Dermis microvascular lymphatic vessel endothelial cell (primary cell): ENCODE measurements at places on chromosomes 12 and 14. TPM values are rescaled to one million over a fixed set of nuclear protein-coding genes. Genes with fewer than 3 reads are reported as not detected.

DNA sequence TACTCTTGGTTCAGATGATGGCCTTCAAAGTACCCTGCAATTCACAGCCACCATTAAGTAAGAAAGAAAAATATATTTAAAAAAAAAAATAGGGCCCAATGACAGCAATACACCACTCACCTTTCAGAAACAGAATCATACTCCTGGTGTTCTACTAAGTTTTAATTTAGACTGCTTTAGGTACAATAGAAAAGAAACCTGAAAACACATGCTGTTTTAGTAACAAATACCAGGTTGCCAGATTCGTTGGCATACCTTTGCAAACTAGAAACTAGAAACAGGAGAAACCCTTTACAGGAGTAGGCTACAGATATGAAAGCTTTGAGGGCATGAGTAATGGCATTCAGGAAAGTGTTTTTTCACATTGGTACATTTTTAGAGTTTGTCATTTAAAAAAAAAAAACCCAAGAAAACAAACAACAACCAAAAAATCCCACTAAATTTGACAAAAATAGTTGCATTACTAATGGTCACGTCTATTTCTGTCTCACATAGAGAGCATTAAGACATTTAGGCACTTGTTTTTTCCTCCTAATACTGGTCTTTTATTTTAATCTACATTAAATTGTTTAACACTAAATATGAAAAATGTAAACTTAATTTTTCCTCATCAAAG lies 4.0 kb downstream of the SIX1 start:
- DNase-seq = no peak

KRT3 gene
- total RNA-seq = not detected in 2 replicates

- DNase-seq = peak; percentile 41
Measured at GRCh38 chr12:56206452-56207166, 15.1 kb downstream of the RNF41 start.

DNA sequence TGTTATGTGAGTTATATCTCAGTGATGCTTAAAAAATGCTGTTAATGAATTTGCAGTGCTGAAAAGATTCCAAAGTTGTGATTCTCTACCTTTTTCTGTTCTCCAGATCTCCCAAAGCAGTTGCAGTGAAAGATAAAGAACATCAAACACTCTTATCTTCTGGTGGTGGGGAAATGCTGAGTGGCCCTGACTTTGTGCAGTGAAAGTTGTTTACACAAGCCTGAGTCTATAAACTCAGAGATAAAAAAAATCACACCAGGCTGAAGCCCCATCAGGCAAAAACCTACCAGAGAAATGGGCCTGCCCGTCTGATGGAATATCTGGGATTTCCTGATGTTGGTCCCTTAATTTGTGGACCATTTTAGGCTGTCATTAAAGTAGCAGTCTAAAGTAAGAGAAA lies 46.1 kb downstream of the RASSF3 start:
- no peak for DNase-seq

- no peak for DNase-seq
Measured at GRCh38 chr14:63193236-63193635, 11.0 kb upstream of the RHOJ start.

DNA sequence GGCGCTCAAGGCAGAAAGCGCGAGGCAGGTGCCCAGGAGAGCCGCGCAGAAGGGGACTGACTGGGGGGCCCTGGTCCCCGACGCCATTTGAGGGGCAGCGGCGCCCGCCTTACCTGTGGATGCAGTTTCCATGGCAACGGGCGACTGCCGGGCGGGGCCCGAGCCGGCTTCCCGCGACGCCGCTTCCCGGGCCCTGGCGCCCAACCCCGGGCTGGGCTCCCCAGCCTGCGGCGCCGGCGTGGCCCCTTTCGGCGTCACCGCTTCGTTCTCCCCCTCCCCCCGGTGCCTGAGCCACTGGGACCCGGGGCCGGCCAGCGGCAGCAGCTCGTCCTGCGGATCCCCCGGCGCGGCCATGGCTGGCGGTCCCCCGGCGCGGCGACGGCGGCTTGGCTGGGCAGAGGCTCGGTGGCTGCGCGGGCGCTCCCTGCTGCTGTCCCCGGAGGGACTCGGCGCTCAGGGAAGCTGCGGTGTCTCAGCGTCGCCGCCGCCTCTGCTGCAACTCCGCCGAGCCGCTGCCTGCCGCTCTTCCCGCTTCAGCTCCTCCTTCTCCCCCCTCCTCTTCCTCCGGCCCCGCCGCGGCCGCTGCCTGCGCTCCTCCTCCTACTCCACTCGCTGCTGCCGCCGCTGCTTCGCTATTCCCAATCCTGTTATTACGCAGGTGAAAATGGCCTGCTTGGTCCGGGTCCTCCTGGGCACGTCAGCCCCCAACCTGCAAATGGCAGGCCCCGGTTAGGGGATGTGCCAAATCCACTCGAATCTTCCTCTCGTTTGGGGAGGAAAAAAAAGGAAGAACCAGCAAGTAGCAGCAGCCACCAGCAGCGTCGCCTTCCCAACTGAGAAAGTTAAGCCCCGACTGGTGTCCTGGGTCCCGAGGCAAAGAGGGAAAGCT lies at the start of gene RTN1:
Gene RTN1, minus strand, starts transcription at position 500 of the 889 bp plus-strand sequence. Its CDS starts 146 bp downstream, at position 354.
- DNase-seq = no peak
